ENCODE measurements at places on chromosomes 7 and 10.

DNA sequence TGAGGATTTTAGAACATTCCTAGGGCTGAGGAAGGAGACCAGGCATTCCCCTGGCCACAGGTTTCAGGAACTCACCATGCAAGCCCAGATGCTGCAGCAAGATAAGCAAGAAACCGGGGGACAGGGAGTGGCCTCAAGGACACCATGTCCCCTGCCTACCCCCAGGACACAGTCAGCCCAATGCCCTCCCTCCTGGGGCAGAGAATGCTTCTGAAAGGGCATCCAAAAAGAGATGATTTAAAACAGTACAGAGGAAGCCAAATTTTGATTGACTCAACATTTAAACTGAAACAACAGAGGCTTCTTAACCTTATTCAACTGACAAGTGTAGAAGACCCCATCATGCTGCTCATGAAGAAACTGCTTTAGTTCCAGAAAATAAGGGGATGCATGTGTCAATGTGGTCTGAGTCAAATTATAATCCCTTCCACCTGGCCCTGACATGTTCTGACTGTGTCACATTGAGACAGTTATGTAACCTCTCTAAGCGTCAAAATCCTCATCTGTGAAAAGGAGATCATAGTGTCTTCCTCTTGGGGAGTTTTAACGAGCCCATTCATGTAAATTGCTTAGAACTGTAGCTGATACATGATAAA is 60.0 kb downstream of the ICA1 start:
- no peak for DNase-seq

DNA sequence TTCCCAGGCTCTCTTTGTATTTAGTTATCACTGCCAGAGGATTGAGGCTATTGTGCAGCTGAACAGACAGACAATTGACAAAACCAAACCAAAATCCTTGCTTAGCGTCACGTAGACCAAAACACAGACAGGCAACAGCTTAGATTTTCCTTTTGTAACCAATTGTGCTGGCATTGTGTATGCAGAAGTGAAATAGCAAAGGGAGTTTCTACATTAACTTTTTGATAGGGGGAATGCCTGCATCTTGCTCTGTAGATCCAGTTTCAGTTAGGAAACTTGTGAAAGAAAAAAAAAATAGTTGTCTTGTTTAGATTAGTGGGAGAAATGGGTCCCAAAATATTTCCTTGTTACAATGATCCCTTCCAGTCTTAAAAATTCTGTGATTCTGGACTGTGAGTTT is 333.8 kb downstream of the BBS9 start:
- no peak for DNase-seq

- no peak for DNase-seq
Measured at GRCh38 chr7:149625340-149625946, 127.8 kb upstream of the ZNF746 start.

DNA sequence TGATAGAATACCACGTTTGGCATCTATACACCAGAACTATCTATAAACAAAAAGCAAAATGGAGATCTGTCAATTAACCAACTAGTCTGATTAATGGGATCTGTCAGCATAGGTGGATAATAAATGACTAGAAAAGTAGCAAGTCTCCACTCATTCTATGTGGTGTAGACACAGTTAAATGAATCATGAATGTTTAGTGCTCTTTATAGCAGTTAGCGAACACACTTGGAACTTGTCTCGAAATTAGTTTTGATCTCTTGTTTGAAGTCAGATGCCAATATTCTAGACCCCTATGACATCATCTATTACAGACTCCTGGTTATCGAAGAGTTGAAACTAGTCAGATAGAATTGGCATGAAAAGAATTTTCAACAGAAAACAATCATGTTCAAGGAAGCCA is 259.7 kb downstream of the AHR start:
- no peak for DNase-seq

DNA sequence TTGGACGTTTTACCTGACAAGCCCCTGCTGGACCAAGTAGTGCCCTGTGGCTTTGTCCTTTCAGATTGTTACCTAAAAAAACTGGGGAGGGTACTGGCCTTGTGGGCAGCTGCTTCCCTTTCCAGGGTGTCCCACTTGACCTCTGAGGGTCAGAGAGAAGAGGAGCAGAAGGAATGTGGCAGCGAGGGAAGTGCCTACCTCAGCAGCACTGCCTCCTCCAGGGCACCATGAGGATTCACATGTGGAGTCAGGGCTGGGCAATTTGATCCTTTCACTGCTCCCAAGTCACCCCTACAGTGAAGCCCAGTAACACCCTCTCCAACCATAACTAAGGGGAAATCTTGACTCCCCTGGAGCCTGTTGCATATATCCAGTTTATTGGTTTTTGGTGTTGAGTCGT is 64.6 kb downstream of the ITGB1 start:
- no peak for DNase-seq

DNA sequence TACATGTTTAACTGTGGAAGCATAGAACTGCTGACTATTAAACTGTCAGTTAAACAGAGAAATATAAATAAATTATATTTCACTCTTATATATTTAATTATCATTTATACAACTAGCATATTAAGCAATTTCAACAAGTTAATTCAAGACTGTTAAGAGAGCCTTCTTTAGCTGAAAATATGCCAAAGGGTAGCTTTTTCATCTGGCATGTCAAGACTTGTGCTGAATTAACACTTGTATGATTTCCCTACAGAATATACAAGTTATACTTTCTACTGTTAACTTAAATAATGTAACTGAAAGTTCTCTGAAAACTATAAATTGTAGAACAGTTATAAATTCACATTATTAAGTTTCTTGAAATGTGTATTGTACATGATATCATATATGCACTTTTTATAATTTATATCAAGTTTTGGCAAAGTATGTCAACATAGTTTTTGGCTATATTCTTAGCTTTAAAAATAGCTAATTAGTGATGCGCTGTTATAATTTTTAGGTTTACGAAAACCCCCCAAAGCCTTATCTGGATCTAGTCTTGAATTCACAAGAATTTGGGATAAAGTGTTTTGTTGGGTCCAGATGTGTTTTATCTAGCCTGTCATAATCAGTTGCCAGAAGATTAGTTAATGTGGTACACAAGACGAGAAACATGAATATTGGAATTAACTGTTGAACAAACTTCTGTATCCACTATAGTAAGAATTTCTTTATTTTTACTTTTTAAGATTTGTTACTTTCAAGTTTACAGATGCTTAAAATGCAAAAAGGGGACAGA is 231.1 kb upstream of the FOXP2 start:
- DNase-seq: no peak

DNA sequence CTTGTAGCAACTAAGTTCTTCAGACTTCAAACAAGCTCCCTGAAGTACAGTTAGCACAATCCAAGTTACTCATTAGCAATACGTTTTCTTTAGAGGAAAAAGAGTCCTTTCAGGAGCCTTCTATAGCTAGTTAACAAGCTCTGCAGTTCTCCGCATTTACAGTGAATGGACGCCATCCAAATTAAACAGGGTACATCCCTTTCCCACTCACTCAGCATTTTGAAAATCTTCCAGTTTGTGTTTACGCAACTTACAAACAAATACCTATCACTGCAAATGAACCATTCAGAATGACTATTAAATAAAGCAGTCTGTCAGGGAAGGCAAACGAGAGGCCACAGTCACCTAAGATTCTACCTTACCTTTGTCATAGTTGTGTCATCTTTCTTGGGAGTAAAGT is 84.5 kb downstream of the RNF32 start:
- no peak for DNase-seq

DNA sequence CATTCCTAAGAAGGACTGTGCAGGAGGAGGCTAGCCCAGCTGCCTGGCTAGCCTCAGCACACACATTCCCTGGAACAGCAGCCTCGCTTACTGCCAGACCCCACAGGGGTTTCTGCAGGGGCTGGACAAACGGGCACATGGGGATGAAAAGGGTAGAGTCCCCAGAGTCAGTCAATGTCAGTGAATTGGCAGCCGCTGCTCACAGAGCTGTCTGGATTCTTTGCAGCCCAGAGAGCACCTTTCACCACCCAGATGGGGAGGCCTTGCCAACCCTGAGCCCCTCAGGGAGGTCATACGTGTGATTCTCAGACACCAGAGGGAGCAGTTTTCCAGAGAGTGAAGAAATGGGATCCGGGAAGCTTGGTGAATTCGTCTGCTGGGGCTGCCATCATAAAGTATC is 143.3 kb downstream of the KCNMA1 start:
- DNase-seq: no peak

- DNase-seq: no peak
Measured at GRCh38 chr10:15027741-15028140, 16.0 kb upstream of the OLAH start.

DNA sequence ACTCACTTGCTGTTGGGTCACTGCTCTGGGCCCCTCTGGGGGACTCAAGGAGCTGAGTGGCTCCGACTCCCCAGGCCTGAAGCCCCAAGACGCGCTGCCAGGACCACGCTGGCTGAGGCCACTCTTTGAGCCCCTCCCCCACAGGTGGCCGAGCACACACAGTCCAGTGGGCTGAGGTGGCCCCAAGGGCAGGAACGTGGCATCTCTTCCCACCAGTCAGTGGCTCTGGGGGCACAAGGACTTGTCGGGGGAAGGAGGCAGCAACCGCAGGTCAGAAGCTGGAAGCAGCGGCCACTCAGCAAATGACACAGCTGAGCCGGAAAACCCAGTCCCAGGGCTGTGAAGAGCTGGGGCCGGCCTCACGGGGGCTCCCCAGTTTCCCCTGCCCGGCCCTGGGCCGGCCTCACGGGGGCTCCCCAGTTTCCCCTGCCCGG is 24.1 kb downstream of the GRIFIN start:
- no peak for DNase-seq

DNA sequence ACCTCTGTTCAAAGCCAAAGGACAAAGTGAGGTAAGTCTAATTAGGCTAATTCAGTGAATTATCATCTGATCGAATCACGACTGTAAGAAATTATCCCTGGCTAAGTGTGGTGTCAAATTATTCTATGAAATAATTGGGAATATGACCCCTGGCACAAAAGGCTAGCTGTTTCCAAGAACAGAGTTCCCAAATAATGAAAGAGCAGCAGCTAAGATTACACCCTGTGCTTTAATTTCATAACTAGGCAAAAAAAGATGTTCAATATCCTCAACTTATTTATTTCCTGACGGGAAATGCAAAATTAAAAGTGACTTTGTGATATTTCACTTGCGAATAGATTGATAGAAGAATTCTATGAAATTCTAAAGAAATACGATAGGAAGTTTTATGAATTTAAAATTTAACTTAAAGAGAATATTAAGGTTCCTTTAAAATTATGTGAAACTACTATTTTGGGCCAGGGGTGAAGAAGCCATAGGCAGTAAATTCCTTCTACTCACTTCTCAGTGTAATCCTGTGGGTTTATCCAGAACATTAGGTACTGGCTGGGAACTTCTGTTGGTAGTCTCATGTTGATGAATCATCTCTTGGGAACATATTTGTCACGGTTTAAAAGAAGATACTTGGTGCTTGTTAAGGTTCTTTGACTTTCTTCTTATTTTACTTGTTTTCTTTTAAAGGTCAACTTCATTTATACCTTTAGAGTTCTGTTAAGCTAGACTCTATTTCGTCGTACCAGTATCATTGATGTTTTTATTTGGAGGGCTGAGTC is 148.5 kb downstream of the POLR1F start:
- DNase-seq: peak; percentile 72

DNA sequence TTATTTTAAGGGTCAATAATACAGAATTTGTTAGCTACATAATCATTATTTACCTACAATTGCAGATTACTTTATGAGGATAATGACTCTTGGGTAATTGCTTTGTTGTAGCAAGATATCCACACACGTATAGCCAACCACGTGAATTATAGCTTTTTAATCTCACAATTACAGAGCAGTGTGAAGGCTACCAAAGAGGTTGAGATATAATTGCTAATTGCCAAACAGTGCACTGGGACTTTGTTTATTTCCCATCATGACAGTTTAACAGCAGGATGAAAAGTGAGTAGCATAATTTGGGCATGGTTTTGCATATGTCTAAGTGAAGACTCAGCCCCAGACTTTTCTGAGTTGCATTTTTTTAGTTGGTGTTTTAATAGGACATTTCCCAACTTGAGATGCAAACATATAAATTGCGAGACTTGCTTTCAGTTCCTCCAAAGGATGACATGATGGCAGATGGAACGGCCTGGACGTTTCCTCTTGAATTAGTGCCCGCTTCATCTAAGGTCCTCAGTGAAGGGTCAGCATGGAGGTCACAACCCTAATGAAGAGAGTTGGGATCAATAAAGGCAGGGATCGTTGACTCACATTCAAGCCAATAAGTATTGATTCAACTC is 180.7 kb upstream of the GPR26 start:
- DNase-seq: no peak
